ENCODE measurements at places on chromosomes 11 and 22.

DNA sequence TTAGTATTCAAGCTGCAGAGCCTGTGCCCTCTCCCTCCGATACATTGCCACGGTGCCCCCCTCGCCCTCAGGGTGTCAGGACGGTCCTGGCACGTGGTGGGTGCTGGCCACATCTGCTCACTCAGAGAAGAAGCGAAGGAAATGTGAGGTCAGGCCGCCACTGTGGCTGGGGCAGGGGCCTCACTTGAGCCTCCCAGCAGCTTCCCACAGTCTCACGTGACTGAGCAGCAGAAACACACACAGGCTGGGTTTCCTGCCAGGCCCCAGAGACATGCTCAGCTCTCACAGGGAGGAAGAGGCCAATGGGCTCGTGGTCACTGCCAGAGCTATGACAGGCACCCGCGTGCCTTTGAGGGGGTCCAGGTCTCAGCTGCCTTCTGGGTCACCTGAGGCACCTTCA lies 37.9 kb upstream of the PRR5 start:
- DNase-seq = peak; percentile 49

- DNase-seq = no peak
Observed at GRCh38 chr22:23715806-23716375, 25.1 kb downstream of the RGL4 start.

DNA sequence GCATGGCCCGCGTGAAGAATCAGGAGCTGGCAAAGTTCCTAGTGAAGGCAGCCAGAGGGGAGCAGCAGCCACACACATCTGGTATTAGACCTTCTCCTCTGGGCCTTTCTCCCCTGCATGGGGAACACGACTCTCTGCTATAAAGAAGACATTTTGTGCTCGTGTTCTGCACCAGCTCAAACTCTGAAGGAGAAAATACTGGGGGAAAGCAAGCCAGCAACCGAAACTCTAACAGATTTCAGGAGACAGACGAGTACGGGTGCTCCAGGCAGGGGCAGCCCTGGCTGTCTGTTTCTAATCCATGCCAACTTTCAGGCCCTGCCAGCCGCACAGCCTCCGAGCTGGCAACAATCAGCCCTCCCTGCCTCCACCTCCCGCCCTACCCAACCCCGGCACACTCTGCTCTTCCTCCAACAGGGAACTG lies 296.3 kb downstream of the BRD1 start:
- no peak for DNase-seq

GRCh38 chr11:96303064-96303463 lies 39.9 kb downstream of the MAML2 start:
- peak; percentile 44 for DNase-seq

GRCh38 chr11:121059605-121060004 lies 35.7 kb downstream of the TBCEL start:
- DNase-seq = no peak

- no peak for DNase-seq
Observed at GRCh38 chr22:21823740-21824444, 43.6 kb downstream of the MAPK1 start.

DNA sequence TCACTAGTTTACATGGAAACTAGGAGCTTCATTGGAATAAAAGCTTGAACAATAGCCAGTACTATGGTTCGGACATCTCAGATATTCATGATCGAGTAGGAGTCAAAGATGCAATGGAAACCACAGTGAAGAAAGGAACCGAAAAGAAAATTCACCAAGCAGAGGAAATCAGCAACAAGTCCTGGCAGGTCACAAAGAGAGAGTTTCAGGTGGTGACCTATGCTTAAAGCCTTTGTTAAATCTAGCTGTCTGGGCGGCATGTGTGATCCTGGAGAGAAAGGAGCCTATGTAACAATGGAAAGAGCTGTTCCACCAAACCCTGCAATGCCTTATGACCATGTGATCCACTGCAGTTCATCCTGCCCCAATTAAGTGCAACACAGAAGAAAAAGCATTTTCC lies 68.9 kb upstream of the POU2AF2 start:
- no peak for DNase-seq

DNA sequence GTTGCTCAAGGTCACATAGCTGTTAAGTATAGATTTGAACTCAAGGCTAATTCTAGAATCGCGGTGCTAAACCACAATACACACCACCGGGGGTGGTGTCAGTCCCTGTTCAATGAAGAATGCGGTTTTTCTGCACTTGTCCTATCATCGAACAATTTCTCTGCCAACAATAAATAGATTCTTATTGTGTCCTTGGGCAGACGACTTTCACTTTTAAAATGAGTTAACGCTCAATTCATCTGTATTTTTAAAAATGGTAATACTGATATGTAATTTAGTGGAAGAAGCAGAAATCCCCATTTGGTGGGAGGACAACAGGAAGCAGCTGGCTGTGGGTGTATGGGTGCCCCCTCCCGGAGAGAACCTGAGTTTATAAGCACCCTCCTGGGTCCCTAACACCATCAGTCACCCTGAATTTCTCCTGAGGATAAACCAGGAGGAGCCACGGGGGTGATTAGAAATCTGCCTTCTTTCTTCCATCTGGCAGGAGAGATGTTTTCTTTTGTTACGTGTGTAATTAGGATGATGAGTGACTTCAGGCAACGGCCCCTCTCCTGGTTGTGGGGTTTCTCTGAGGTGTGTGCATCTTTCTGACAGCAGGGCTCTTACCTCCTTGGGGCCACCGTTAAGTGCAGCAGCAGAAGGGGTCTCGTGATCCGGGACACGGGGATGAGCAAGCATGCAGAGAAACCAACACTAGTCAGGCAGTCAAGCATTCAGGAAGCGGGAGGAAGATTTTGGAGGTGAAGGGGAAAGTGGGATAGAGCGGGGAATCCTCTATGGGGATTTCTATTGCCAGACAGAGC lies 87.7 kb downstream of the GRAMD1B start:
- DNase-seq = no peak

- no peak for DNase-seq
Observed at GRCh38 chr22:49291169-49291568, 536.5 kb downstream of the BRD1 start.

DNA sequence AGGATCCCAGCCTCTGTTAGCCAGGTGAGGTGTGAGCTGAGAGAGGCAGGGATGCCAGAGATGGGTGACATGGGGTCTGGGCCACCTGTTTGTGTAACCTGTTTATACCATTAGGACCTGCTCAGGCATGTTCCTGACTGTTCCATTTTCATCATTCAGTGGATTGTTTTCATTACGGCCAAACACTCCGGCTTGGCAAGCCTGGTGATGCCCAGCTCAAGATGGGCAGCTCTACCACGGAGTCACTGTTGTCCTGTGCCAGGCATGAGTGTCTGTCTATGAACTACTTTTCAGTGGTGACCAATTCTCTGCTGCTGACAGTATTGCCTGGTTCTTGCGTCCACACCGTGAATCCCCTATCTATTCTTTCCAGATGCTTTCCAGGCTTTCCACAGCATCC lies 71.5 kb upstream of the SLC22A12 start:
- DNase-seq = no peak

GRCh38 chr22:19755145-19755710 lies 5.3 kb upstream of the TBX1 start:
- no peak for DNase-seq

GRCh38 chr11:14538271-14538925 lies 18.2 kb upstream of the PSMA1 start:
- DNase-seq = no peak

DNA sequence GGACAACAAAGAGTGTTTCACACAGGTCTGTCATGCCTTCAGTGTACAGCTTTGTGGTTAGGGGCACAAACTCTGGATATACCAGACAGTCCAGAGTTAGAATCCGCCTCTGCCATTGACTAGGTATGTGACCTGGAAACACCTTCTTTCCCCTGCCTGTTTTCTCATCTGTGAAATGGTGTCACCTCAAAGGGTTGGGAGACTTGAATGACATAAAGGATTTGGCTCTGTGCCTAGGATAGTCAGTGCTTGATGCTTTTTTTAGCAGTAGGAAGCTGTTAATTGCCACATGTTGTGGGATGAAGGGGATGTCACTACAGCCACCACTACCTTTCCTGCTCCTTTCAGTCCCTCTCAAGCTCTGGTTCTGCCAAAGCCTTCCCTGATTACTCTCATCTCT lies 17.4 kb upstream of the LRRC55 start:
- no peak for DNase-seq

DNA sequence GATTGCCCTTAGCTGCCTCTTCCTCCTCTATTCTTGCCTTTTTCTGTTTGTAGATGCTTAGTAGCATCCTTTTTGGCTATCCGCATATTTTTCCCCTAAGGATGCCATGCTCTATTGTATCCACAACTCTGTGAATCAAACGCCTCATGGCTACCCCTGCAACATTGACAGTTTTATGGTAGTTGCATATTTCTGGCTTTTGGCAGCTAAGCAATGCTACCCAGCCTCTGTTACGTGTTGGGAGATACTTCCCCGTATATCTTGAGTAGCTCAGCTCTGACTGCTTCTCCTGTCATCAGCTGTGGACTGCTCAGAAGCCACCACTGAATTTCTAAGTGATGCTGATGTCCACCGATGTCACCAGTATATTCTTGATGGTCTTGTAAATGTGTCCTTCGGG lies 15.1 kb upstream of the SLC3A2 start:
- no peak for DNase-seq

GRCh38 chr22:20010307-20011122 lies 6.1 kb downstream of the ARVCF start:
- no peak for DNase-seq

- DNase-seq = no peak
Observed at GRCh38 chr11:114053406-114053805, 6.1 kb upstream of the ZBTB16 start.

DNA sequence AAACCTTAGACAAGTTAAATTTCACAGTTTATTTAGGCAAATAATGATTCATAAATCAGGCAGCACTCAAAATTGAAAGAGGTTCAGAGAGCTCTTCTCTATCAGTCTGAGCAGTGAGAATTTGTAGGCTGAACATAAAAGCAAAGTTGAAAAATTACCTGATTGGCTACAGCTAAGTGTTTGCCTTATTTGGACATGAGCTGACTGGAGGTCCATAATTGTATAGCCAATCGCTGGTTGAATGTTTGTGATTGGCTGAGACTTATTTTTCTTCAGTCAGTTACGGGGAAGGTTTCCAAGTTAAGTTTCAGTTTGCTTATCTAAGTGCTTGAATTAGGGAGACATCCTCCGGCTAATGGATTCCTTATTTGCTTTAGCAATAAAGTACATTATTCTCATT lies 527.5 kb downstream of the CNTN5 start:
- DNase-seq = no peak

DNA sequence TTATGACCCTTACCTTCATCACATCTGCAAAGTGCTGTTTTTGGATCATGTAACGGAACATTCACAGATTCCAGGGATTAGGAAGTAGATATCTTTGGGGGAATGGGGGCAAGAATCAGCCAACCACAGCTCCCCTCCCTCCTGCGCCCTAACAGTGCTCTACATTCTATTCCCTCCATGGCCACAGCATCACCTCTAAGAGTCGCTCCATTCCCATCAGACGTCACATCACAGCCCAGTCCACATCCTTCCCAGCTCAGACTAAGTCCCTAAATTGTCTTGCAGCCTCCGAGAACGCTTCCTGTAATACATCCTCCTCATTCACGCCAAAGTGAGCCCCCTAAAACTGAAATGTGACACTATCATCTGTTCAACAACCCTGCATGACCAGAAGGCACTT lies 5.9 kb downstream of the SCGB1D1 start:
- DNase-seq = no peak

- DNase-seq = no peak
Observed at GRCh38 chr22:38947321-38948140, 9.9 kb upstream of the APOBEC3A start.

DNA sequence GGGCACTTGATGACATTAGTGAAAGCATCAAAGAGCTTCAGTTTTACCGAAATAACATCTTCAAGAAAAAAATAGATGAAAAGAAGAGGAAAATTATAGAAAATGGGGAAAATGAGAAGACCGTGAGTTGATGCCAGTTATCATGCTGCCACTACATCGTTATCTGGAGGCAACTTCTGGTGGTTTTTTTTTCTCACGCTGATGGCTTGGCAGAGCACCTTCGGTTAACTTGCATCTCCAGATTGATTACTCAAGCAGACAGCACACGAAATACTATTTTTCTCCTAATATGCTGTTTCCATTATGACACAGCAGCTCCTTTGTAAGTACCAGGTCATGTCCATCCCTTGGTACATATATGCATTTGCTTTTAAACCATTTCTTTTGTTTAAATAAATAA lies 10.6 kb downstream of the REXO2 start:
- no peak for DNase-seq

GRCh38 chr11:88398372-88398771 lies 60.8 kb upstream of the CTSC start:
- no peak for DNase-seq

DNA sequence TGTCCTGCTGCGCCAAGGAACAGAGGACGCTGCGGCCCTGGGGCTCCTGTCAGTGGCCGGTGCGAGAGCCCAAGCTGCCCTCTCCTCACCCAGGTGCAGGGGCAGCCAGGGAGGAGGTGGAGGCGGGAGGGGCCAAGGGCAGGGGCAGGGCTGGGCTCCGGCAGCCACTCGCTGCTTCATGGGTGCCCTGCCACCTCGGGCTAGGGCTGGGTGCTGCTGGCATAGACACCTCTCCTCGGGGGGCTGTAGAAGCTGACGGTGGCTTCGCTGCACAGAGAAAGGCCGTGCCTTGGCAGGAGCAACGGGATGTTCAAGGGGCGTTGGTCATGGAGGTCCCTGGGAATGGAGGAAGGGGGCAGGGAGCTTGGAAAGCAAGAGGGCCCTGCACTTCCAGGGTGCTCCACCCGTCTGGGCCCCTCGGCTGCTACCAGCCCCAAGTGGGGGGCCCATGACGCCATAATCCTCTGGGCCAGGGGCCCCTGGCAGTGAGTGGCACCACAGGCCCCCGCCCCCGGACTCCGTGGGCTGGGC lies 1.6 kb upstream of the TBX1 start:
- no peak for DNase-seq

DNA sequence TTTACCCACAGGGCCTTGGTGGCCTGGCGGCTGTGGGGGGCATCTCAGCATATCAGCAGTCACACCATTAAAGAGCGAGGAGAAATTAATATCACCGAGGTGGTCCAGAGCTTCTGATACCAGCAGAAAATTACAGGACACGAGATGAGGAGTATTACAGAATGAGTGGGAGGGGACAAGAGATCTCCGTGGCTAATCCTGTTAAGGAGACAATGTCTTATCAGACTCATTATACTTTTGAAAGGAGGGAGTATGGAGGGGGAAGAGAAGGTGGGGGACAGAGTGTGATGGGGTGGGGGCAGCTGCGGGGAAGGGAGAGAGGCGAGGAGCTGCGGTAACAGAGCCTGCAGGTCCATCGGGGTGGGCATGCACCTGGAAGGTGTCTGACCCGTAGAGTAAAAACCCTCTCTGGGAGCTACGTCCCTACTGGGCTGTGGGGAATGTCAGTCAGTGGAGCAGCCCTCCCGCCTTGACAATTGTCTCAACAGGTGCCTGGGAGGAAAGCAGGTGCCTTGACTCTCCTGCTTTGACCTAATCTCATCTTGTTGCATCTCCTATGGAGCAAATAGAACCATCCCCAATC lies 224.2 kb downstream of the CEP164 start:
- no peak for DNase-seq

- no peak for DNase-seq
Observed at GRCh38 chr11:74185285-74185684, 14.2 kb downstream of the PPME1 start.

- DNase-seq = no peak
Observed at GRCh38 chr11:69718147-69718546, 14.3 kb upstream of the FGF19 start.

GRCh38 chr22:22710719-22711531 lies 66.5 kb downstream of the GGTLC2 start:
- peak; percentile 75 for DNase-seq

- no peak for DNase-seq
Observed at GRCh38 chr11:74321487-74322188, 10.2 kb upstream of the P4HA3 start.

GRCh38 chr11:82889133-82890001 lies 10.9 kb downstream of the PRCP start:
- no peak for DNase-seq

GRCh38 chr11:86418917-86419316 lies 44.2 kb downstream of the CCDC81 start:
- DNase-seq = no peak

Measured in CD4-positive, alpha-beta T cell (primary cell).